Natural killer cell (primary cell): ENCODE measurements at places on chromosomes 4 and X.

- no peak for DNase-seq
Measured at GRCh38 chr4:114479595-114479994, 119.0 kb upstream of the UGT8 start.

DNA sequence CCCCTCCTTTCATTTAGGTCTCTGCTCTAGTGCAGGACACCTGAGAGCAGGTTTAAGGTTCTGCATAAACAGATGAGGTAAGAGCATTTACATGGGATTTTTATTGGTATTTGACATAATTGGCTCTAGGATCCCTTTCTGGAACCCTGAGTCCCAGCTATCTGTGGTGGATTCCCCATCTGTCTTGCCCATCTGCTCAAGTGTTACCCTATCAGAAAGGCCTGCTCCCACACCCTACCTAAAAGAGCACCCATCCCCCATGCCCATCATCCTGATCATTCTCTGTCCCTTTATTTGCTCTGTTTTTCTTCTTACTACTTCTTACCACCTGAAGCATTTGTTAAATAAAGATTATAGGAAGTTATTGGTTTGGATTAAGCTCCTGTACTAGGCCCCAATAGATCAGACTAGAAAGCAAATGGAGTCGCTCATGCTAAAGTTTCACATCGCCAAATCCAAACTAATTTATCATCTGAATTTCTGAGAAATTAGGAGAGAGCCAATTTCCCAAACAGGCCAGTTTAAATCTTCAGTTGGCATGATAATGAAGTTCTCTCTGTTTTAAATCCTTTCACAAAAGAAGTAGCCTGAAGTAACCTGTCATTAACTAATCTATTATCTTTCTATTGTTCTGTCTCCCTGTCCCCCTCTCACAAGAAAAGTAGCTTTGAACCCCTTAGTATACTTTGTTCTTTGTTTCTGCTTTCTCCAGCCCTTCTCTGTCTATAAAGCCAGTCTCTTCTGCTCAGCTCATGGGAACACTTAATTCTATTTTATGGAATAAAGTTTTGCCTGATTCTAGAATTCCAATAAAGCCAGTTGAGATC, 178.6 kb downstream of the ZNF674 start:
- DNase-seq, result no peak

DNA sequence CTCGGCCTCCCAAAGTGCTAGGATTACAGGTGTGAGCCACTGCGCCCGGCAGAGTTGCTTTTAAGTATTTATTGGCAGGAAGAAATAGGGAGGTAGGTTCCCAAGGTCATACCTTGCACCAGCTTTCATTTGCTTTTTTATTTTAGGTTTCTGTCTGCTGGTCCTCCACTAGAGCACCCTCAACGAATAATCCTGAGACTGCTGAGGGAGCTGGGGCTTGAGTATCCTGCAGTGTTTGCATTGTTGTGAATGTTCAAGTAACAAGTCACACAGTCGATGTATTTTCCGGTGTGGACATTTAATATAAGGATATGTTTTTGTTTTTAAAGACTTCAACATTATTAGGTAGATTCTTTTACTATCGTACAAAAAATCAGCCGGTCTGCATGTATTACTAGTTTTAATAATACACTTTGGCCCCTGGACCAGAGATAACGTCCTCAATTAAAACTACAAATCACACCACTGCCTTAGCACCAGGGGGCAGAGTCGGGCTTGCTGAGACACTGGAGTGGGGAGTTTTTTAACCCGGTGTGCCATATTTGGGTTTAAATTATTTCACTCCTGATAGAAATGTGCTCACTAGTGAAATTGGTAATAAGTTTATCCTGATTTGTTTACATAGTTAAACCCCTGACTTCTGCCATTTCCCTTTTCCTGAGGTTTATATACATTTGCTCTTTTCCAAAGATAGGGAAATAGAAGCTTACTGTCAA, 11.6 kb downstream of the SMIM20 start:
- DNase-seq, result peak; percentile 35

GRCh38 chrX:16100673-16101072, 22.7 kb upstream of the GRPR start:
- DNase-seq, result no peak

- no peak for DNase-seq
Measured at GRCh38 chr4:33658971-33659370, 2585.3 kb downstream of the ARAP2 start.

- DNase-seq, result no peak
Measured at GRCh38 chr4:176587920-176588319, 204.8 kb downstream of the VEGFC start.

- no peak for DNase-seq
Measured at GRCh38 chr4:74110670-74111069, 11.7 kb upstream of the CXCL2 start.

DNA sequence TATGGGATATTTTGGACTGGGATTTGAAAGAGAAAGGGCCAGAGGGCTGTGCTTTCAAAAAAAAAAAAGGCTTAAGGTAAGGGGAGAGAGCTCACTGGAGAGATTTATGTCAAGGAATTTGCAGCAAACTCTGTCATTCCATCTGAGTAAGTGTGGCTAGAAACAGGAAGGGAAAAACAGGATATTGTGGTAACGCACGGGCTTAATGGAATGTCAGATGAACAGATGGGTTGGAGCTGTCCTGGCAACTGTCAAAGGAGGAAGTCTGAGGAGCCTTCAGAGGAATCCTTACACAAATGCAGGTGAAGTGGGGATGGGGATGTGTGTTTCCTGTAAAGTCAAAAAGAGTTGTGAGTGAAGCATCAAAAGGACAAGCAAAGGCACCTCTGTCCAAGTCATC, 15.1 kb upstream of the NKX3-2 start:
- no peak for DNase-seq

- no peak for DNase-seq
Measured at GRCh38 chr4:126992910-126993309, 639.8 kb upstream of the INTU start.

- DNase-seq, result no peak
Measured at GRCh38 chr4:119068529-119068962, 67.1 kb upstream of the MYOZ2 start.

DNA sequence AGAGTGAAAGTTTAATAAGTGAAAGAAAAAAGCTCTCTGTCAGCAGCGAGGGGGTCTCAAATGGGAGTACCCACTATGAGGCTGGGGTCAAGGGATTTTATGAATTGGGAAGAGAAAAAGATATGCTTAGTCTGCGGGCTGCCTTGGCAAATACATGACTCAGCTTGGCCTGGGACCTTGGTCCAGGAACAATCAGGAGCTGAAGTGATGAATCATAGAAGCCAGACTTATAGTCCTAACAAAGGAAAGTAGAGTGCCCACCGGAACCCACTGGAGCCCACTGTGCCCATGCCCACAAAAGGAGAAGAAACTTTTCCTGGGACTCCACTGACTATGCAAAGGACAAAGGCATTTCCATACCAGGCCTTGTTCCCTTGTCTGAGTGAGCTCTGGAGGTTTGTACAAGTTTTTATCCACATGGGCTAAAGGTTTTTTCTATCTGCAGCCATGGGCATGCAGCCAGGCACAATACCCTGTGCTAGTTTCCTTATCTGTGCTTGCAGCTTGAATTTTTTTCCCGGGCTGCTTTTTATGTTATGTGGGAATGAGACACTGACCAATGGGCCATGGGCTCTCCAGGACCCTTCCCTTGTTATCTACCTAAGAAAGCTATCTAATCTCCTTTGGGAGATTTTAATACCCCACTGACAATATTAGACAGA, 201.7 kb downstream of the FAM133A start:
- no peak for DNase-seq

DNA sequence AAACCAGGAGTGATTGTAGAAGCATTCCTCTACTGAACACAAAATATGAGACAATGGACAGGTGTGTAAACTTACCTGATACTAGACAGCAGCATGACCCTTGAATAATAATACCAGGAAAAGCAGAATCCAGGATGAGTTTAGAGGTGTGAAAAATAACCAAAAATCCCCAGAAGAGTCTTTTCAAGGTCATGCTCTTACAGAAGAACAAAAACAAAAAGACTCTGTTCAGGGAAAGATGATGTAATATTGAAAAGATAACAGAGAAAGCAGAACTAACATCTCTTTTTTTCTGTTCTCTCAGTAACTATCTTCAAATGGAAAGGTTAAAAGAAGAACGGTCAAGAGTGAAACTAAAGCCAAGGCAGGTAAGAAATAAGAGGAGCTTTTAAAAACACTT, 14.0 kb upstream of the ARHGAP10 start:
- no peak for DNase-seq

DNA sequence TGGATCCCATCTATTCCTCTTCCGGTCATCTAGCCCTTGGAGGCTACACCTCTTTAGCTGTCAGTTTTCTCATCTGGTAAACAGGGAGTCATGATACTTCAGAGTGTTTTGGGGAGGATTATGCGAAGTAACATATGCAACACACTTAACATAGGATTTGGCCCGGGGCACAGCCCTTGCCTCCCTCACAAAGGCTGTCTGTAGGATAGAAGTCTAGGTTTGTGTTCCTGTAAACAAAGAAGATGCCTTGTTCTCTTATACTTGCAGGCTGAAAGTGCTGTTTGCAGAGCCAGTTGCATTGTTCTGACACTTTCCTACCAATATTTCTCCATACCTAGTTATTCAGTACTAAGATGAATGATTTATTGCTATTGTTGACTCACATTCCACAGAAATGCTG, 2.2 kb upstream of the APELA start:
- DNase-seq, result no peak

DNA sequence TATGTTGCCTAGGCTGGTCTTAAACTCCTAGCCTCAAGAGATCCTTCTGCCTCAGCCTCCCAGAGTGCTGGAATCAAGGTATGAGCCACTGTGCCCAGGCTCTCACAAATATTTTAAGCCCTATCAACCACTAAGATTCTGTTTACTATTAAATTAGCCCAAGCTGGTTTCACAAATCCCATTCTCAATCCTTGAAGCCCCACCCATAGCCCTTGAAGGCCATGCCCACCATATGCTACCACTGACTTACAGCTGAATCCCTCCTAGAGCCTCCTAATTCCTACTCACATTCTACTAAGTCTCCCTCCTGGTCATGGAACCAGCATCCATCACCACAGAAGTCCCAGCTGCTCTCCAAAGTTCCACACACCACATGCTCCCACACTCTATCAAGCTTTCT, 9.7 kb downstream of the GRIPAP1 start:
- DNase-seq, result no peak

GRCh38 chr4:182194091-182194824, 48.9 kb upstream of the TENM3 start:
- DNase-seq, result no peak

GRCh38 chr4:84530454-84530853, 31.4 kb upstream of the NKX6-1 start:
- DNase-seq, result no peak

GRCh38 chr4:26330186-26330787, 9.5 kb downstream of the RBPJ start:
- peak; percentile 75 for DNase-seq

GRCh38 chr4:120672076-120672475, 250.4 kb downstream of the PRDM5 start:
- no peak for DNase-seq

DNA sequence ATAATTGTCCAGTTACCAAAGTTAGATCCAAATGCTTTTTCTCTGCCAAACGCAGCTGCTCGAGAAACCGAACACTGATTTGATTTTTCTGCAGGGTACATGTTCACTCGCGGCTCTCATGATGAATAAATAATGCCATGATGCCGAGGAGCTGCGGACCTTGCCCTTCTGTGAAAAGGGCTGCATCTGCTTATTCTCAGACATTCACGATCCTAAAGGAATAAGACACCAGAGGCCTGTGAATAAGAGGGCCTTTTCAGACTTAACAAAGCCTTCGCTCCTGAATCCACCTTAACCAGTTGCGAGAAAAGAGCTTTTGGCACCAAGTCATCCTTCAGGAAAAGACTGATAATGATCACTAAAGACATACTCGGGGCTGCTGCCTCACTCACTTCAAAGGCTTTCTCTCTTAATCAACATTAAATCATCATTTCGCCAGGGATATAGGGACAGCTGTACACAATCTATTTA, 147.5 kb downstream of the FBXO8 start:
- no peak for DNase-seq

DNA sequence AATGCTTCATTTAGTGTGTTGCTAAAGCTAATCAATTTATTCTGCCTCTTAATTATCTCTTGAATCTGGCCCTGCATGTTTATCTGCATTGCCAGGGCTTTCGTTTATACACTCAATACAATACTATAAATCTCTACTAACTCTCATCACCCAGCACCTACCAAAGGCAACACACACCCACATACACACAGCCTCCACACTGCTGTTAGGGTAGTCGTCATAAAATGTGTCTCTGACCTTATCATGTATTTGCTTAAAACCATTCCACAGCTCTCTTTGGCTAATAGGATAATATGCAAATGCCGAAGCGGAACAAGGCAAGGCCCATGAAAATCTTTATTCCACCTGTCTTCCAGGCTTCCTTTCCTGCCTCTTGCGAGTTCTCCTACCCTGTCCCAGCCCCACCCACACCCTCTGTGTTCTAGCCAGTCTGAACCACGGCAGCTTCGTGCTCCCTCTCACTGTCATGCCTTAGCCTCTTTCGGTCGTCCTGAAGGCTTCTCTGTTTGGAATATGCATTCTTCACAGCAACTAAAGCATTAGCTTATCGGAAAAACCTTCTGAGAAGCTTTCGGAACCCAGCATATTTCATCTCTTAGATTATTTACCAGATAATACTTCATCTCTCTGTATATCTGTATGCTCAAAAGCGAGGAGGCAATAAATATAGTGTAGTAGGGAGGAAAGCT, 333.5 kb downstream of the TENM3 start:
- DNase-seq, result no peak

GRCh38 chrX:22093550-22093949, 61.4 kb downstream of the PHEX start:
- no peak for DNase-seq

DNA sequence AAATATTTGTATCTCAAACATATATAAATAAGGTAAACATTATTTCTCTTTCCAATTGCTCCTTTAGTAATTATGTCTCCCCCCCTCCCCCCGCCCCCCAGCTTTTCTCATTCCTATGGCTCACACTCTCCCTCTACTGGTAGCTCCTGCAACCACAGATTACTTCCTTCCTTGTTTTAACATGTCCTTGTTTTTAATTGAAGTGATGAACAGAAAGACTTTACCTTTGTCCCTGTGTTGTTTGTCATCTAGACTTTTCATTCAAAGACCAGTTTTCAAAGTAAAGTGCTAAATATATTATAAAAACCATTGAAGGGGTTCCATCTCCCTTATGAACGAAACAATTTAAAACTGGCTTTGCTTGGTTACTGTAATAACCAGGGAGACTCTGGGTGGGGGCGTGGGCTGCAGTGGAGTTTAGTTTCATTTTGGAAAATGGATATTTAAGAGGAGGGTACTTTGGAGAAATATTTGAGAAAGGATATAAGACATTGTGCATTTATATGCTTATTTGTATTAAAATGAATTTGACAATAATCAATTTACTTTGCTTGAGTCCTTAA, 352.9 kb downstream of the RAPGEF2 start:
- DNase-seq, result peak; percentile 8

DNA sequence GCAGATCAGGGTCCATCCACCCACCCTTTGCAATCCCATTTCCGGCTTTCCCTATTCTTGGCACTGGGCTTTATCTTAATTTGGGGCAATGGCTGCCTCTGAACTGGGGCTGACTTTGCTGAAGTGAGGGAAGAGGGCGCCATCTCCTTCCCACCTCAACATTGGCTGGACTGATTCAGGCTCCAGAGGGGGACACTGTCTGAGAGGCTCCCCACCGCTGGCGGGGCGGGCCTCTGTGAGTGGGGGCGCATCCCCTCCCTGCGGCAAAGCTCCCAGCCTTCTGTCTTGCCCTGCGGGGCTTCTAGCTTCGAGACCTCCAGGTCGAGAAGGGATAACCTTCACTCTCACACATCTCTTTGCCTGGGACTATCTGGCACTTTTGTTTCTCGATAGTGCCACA, 85.8 kb downstream of the PHKA2 start:
- DNase-seq, result no peak

- peak; percentile 56 for DNase-seq
Measured at GRCh38 chr4:145299380-145300076, 119.1 kb upstream of the OTUD4 start.

- DNase-seq, result no peak
Measured at GRCh38 chrX:62931625-62932024, 419.5 kb downstream of the SPIN4 start.
